ENCODE measurements at places on chromosomes 2 and 18.

DNA sequence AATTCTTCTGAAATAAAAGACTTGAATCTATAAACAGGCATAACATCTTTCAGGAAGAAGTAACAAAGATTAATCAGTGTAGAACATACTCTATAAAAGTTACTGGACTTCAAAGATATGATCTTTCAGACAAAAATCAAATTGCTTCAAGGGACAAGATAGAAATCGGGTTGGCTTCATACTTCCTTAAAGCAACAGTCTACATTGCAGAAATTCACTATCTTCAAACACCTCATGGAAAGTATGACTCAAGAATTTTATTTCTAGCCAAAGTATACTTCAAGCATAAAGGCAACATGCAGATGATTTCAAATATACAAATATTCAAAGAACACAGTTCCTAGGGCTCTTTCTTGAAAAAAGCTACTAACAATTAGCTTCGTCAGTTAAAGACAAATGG is 240.7 kb downstream of the SRBD1 start:
- DNase-seq, result no peak

DNA sequence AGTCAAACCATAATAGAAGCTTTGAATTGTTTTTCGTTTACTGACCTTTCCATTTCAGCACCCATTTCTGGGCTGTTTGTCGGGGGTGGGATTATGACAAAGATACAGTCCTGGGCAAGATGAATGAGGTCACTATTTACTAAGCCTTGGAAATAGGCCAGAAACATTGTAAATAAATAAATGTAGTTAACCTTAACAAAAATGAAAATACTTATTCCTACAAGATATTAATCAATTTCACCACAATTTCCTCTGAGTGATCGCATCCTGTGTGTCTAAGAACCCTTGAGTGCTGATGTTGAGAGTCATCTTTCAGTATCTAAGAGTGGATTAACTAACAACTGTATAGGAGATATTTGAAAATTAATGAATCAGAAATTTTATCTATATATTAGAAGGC is 14.0 kb downstream of the ITGA4 start:
- no peak for DNase-seq

DNA sequence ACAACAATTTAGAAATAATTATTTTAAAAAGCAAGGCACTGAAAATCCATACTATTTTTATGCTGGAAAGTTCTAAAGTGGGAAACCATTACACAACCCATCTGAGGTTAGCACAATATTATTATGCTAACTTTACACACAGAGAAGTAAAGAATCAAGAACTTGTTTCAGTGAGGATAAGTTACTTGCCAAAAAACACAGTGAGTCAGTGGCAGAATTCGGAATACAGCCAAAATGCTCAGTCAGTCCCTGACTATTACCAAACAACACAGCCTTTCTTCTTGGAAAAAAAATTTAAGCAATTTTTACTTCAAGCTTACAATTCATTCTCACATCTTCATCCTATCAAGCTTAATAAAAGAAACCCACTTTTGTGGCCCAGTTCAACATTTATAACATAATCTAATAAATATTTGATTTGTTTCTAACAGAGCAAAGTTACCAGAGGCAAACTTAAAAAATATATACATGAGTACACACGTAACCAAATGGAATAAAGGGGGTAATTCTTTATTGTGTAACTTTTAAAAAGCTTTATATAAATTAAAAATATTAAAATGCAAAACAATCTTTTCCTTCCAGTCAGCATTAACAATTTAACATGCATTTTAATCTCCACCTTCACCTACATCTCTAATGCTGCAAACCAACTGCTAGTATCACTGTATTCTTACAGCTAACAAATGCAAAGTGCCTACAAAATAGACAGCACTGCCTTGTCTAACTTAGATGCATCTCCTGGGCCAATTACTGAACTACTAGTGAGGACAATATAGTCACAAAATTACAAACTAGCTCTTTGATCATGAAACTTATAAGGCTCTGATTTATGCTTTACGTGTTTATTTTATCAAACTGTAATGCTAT is 55.2 kb downstream of the CCDC88A start:
- DNase-seq, result no peak

GRCh38 chr2:41657226-41657625 is 390.6 kb upstream of the PKDCC start:
- DNase-seq, result no peak

GRCh38 chr2:200272320-200272719 is 34.2 kb upstream of the SPATS2L start:
- DNase-seq, result no peak

DNA sequence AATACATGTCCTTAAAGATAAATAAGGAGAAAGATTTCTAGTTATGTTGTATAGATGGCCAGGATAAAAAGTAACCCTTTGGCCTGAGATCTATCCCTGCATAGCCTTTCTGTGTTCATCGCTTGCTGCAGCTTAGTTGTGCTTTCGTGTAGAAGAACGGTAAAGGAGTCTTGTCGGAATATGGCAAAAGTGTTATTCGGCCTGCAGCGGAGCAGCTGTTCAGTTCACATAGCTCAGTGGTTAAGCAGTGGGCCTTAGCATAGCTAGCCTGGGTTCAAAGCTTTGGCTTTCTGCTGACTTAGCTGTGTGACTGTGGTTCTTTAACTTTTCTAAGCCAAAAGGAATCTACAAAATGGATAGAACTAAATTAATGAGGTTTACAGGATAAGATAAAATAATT is 55.4 kb downstream of the MALT1 start:
- no peak for DNase-seq

DNA sequence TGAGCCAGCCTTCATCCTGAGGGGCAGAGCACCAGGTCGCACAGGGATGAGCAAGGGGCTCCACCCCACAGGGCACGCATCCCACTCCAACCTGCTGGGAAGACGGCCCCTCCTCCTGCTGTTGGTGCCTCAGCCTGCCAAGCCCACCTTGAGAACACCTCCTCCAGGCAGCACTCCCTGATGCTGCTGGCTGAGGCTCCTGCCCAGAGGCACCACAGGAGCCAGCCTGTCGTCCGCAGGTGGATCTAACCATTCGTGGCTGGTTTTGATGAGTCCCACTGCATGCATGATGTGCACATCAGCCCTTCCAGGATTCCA is 58.4 kb downstream of the BIN1 start:
- DNase-seq, result no peak

GRCh38 chr2:202387608-202388342 is 11.6 kb downstream of the BMPR2 start:
- DNase-seq, result no peak

DNA sequence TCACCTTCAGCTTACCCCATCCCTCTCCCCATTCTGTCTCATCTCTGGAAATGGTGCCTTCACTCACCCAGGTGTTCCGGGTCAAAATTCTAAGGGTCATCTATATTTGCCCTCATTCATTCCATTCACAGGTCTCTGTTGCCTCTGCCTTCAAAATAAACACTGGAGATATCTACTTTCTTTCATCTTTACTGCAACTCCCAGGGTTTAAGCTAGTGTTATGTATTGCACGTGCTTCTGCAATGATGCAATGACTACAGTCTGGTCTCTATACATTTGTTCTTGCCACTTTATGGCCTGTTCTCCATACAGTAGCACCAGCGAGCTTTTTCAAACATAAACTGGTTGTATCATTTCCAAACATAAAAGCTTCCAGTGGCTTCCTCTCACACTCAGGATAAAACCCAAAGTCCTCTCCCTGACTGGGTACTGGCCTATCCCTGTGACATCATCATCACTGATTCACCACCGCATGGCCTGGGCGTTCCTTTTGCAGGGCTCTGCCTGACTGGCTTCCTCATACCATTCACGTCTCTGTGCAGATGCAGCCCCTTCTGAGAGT is 14.3 kb downstream of the DSG2 start:
- no peak for DNase-seq

DNA sequence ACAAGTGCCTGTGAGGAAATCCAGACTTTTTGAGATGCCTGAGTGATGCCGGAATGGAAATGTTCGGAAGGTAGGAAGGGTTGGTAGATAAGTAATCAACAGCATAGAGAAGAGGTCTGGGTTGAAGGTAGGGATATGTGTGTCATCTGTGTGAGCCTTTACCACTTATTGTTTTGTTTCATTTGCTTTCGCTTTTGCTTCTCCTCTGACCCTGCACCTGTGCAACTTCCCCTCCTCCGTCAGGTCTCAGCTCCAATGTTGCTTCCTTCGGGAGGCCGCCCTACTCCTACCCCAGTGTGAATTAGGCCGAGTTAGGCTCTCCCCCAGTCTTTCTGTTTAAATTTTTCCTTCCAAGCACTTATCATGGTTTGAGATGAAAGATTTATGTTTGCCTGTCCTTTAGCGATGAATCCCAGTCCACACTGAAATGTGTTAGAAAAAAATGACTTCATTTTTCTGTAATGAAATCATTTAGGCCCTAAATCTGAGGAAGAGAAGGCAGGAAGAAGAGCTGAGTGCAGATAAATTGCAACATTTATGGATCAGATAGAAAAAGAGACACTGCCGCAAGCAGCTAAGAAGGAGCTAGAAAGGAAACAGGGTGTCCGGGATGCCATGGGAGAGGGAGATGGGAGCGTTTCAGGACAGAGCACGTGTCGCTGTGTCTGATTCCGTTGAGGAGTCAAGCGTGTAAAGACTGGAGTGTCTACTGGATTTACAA is 139.6 kb upstream of the PELI1 start:
- no peak for DNase-seq

DNA sequence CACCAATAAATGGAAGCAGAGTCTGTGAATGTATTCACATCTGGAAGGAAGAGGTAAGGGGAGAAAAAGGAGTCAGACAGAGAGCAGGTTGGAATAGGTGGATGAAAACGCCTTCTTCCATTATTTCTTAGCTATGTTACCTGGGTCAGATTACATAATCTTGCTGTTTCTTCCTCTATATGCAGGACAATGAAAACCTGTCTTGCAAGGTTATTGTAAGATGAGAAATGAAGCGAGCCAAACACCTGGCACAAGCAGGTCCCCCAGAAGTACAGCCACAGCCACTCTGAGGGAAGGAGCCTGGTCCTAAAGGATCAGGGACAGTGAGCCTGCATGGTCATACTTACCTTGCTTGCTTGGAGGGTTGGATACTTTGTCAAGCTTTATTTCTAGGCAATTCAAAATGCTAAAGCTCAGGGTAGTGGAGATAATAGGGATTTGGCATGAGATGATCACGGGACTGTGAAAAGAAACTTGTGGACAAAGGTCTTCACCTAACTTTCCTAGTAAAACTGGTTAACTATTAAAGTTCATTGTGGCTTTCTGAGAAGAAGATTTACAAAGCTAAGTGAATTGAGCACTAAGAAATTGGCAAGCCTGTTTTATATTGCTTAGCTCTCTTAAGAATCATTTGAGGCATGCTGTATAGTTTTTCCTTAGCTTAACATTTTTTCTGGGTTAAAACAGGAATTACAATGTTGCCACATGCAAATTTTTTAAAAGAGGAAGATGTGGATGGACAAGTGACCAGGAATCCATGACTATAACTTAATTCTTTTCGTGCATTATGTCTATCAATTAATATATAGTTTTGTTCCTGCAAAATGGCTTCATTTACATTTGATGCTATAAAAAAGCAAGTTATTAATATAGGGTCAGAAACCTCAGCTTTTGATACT is 15.7 kb upstream of the PLA2R1 start:
- DNase-seq, result no peak

- DNase-seq, result no peak
These were observed 45.0 kb downstream of the EEF1B2 start for GRCh38 chr2:206204710-206205109.

- DNase-seq, result no peak
These were observed 171.5 kb downstream of the ALK start for GRCh38 chr2:29749843-29750242.

Measured in activated T-cell treated with anti-CD3 and anti-CD28 coated beads for 24 hours (primary cell).